Stimulated activated CD4-positive, alpha-beta T cell treated with anti-CD3 and anti-CD28 coated beads, Interleukin-1b, Interleukin-23, amount 100 ng/mL, for 48 hours (primary cell): ENCODE measurements at places on chromosomes 1 and 21.

GRCh38 chr1:34916104-34916503, 13.3 kb downstream of the DLGAP3 start:
- no peak for DNase-seq

GRCh38 chr1:17630048-17630830, 90.7 kb downstream of the ARHGEF10L start:
- DNase-seq, result no peak

DNA sequence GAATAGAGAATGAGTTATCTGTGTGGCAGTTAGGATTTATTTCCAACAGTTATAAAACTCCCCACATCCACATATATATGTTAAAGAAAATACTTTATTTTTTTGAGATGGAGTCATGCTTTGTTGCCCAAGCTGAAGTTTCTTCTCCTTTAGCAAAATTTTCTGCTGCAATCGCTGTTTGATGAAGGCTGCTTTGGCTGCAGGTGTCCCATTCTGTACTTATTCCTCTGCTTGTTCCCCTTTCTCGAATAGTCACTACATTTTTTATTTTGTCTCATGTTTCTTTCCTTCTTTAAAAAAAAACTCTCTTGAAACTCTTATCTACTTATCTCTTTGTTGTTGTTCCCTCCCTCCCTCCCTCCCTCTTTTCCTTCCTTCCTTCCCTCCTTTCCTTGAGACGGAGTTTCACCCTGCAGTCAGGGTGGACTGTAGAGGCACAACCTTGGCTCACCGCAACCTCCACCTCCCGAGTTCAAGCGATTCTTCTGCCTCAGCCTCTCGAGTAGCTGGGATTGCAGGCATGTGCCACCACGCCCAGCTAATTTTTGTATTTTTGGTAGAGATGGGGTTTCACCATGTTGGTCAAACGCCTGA, 10.6 kb downstream of the OR2W3 start:
- no peak for DNase-seq

- no peak for DNase-seq
Observed at GRCh38 chr1:94094469-94095111, 26.4 kb downstream of the ABCA4 start.

DNA sequence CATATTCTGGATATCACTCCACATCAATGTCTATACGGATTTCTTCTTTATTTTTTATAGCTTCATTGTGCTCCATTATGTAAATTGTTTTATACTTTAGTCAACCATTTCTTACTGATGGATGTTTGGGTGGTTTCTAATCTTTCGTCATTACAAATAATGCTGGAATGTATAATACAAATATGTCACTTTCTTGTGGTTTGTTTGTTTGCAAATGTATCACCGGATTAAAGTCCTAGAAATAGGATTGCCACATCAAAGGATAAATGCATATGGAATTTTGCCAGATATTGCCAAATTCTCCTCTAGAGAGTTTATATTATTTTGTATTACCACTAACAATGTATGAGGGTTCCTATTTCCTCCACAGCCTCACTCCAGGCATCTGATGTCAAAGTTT, 48.7 kb upstream of the PRDM2 start:
- DNase-seq, result no peak

DNA sequence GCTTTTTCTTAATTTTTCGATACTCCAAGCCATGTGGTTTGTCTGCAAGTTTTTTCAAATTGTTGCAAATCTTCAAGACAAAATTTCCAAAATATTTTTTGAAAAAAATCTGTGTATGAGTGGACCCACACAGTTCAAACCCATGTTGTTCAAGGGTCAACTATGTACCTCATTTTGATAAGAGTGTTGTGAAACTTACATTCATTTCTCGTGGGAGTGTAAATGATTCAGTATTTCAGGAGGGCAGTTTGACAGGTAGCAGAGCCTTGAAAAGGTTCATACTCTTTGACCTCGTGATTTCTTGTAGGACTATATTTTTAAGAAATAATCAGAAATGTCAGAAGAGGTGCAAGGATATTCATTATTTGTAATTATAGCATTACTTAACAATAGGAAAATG, 68.0 kb downstream of the ANGPTL1 start:
- DNase-seq, result no peak

- no peak for DNase-seq
Observed at GRCh38 chr1:200207711-200208126, 180.2 kb downstream of the NR5A2 start.

DNA sequence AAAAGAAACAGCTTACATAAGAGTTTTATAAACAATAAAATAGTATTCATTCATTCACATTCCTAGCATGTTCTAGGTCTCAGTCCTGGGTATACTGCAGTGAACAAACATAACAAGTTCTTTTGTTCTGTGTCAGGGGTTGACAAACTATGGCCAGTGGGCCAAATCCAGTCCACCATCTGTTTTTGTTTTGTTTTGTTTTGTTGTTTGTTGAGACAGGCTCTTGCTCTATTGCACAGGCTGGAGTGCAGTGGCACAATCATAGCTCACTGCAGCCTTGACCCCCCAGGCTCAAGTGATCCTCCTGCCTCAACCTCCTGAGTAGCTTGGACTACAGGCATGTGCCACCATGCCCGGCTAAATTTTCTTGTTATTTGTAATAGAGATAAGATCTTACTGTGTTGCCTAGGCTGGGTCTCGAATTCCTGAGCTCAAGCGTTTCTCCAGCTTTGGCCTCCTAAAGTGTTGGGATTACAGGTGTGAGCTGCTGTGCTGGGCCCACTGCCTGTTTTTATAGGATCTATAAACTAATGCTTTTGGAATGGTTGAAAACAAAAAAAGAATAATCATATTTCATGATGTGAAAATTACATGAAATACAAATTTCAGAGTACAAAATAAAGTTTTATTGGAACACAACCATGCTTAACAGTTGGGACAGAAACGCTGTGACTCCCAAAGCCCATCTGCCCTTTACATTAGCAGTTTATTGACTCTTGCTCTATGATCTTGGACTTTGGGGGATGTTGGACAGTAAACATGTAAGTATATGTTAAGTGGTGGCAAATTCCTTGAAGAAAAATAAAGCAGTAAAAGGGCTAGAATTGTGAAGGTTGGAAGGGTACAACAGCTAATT, 17.9 kb downstream of the CAPZA1 start:
- no peak for DNase-seq

DNA sequence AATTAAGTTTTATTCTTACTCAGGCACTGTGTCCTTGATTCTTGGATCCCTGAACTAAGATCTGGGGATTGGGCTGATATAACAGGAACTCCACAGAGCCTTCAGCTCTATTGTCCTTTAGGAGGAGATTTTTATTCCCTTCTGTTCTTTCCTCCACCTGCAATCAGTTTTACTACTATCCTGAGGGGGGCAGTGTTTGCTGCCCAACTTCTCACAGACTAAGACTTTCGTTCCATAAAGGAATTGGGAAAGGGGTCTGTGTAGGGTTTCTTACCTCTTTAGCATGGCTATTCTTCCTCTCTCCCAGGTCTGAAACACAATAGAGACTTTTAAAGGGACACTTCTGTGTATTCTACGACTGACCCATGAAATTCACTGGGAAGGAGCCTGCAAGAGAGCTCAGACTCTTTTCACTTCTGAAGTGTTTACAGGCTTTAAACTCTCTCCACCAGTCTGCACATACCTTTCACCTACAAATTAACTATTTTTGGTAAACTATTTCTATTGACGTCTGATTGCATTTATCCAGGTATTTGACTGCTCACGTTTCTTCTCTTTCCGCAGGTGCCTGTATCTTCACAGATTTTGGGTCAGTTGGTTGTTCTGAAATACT, 103.3 kb upstream of the DEPDC1 start:
- DNase-seq, result no peak

DNA sequence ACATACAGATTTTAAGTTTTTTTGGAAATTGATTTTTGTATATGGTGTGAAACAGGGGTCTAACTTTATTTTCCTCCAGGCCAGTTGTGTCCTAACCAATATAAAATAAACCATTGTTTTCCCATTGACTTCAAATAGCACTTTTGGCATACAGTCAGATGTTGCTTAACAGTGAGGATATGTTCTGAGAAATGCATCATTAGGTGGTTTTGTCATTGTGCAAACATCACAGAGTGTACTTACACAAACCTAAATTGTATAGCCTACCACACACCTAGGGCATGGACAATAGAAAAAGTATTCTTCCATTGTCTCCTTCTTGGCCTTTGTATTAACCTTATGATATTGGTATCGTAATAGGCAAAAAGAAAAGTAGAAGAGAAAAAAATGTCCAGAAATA, 37.4 kb upstream of the DISP1 start:
- no peak for DNase-seq

- DNase-seq, result no peak
Observed at GRCh38 chr1:171141688-171142415, 43.2 kb upstream of the FMO2 start.

DNA sequence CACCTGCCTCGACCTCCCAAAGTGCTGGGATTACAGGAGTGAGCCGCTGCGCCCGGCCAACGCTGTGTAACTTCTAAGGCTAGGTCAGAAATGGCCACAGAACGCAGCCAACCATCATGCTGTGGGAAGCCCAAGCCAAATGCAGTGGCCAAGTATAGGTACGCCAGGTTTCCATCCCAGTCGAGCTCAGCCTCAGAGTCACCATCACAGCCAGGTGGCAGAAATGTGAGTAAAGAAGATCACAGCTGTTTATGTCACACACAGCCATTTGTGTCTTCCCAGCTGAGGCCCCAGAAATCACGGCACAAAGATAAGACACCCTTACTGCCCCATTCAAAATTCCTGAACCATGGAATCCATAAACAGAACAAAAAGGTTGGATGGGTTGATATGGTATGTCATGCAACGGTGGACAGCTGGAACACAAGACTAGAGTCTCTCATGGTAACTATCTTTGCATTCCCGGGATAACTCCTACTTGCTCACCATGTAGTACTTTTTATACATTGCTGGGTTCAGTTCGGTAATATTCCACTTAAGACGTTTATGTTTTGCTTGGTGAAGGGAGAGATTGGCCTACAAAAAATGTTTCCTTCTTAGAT, 84.3 kb downstream of the SLC45A1 start:
- no peak for DNase-seq

DNA sequence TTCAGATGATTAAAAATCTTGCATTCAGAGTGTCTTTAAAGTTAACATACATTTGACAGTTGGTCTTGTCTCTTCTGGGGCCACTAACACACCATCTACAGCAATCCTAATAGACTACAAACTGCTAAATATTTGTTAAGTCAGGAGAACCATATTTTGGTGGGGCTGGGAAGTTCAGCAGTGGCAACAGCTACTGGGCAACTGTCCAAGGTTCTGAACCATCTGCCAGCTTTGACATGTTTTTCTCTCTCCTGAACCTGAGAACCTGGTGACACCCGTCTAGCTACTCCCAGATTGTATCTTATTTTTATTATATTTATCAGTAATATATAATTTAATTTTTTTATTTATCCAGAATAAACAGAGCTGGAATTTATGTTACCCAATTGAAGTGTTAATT, 199.0 kb upstream of the DPYD start:
- DNase-seq, result no peak

DNA sequence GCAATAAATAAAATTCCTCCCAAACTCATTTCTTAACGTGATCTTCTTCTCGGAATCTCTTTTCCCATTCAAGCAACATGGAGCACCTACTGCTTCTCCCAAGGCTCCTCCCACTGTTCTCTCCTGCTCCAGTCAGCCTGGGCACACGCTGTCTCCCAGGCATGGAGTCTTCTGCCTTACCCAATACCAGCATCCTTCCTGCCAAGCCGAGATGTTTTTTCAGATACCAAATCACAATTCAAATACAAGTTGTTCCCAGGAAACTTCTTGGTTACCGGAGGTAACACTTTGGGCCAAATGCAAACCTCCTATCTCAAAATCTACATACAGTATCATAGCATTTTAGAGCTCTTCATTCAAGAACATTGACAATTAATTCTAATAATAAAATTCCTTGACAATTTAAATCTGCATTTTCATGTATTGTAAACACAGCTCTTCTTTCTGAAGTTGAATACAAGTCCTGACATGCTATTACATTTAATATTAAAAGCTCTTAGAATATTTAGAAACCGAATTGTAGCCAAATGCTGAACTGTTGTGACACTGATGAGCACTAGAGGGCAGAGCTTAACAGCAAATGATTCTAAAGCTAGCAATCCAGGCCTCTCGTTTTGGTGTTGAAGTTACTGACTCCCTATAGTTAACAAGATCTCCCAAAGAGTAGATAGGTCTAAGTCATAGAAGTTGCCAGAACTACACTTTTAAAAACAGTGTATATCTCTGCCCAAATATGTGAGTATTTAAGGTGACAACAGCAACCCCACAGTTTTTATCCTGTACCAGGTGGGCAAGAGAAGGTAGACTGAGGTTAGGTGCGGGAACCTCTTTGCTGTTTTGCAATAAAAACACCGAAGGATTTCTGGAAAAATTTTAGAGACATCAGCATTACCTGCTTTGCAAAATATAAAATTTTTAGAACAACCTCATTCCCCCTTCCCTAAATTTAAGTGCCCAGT, 52.3 kb downstream of the BCAR3 start:
- no peak for DNase-seq

DNA sequence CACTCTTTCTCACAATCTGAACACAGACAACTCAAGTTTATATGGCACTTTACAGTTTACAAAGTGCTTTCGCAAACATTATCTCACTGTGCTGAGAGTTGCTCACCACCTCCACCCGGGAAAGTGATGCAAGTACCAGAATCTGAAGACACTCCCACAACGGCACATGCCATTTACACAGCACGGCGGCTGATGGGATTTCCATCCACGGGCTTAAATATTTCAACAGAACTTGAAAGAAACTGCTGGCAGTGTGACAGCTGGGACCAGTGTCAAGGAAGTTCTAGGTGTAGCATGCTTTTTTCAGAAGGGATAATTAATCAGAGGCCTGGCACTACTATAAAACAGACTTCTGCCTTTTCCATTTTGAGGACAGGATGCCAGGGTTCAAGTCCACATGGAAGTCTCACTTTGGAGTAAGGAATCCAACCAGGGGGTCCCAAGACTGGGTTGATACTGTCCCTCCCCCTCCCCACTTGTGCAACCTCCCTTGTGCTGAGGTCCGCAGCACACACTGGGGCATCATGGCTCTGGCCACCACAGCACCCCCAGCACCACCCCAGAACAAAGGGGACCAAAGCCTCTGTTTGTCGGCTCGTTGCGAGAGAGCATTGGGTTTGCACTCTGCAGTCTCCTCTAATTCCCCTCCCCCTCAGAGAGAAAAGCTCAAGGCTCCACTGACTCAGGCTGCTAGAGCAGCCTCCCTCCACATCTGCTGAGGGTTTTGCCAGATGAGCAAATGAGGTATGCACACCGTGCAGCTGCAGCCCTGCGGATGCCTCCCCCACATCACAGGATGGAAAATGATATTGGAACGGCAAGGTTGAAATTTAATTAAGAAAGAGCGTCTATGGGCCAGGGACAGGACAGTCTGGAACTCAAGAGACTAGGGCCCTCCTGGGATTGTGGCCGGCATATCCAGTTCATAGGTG, 154.9 kb downstream of the TGFBR3 start:
- peak; percentile 60 for DNase-seq

GRCh38 chr1:40758004-40758403, 25.6 kb upstream of the KCNQ4 start:
- no peak for DNase-seq

DNA sequence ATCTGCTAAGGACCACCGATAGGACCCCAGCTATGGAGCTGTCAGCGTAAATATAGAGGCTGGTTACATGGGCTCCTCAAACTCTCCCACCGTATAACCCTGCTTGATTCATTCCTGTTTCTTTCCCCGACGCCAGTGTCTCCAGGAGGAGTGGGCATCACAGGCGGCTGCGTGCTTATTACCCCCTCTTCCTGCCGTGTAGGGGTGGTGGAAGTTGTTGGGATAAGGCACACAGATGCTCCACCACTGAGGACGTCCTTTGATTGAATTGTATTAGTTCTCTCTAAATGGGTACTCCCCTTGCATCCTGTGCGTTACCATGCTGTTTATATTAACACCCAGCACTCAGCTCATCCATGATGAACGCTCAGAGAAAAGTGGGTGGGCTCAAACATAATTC, 104.6 kb downstream of the ZBTB18 start:
- DNase-seq, result no peak

GRCh38 chr21:44366586-44367211, 13.3 kb downstream of the TRPM2 start:
- DNase-seq, result no peak
